ENCODE measurements at places on chromosomes 6 and 20.

- DNase-seq = no peak
Observed at GRCh38 chr20:49656304-49656703, 57.4 kb downstream of the B4GALT5 start.

DNA sequence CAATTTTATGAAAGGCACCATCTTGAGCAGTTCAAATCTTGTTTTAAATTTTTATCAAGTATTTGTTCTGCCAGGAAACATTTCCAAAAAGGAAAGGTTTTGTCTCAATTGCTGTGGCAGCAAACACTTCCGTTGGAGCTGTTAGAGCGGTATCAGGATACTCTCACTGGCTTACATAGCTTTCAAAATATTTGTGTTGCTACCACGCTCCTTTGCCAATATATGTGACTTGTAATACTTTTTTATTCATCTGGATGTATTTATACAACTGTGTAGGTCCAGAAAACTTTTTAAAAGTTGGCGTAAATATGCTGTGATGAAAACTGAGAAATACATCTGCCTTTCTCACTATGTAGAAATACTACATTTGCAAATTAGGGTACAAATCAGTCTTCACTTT is 37.8 kb upstream of the NHSL1 start:
- no peak for DNase-seq

GRCh38 chr20:35235881-35236280 is 9.4 kb downstream of the MMP24 start:
- DNase-seq = no peak

DNA sequence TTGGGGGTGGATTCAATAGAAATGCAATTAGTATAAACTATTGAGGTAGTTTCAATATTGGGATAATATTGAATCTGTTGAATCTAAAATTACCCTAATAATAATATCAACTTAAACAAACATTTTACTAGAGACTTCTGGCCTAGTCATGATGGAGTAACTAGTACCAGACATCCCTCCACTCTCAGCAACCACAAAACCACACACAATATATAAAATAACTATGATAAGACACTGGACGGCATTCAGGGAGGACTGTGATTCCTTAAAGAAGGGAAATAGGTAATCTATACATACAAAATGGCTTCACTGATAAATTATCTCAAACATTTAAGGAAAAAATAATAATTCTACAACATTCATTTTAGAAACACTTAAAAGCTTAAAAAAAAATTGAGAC is 38.9 kb upstream of the TMEM14A start:
- no peak for DNase-seq

DNA sequence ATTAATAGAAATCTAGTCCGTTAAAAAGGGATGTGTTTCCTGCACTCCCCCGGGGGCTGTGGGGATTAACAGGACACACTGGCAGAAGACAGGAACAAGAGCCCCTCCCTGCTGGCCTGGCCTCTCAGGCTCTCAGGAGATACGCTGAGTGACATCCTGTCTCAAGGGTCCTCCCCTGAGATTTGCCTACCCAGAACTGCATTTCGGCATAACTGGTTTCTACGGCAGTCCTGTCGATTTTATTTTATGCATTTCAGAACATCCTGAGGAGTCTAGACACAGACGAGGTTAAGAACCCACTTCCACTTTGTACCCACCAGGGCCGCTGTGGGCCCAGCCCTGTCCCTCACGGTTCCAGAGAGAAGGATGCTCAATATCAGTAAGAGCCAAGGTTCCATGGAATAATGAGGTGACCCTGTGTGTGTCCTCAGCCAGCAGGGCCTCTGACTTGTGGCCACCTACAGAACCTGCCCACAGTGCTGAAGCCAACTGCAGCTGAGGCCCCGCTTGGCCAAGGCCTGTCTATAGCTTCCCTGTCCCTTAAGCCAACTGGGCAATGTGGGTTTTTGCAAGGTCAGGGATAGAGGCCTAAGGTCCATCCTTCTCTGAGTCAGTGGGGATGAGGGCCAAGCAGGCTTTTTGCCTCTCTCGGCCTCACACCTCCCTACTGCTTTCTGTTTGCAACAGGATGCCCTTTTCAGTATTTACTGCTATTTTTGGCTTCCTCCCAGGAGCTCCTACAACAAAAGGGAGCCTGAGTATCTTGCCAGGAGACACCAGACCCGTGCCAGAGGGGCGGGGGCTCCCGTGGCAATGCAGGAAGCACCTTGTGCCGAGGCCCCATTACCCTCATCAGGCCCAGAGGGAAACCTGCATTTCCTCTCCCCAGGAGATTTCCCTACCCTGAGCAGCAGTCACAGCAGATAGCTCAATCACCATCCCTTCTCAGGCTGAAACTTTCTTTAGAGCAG is 14.7 kb downstream of the UQCC2 start:
- DNase-seq = no peak

DNA sequence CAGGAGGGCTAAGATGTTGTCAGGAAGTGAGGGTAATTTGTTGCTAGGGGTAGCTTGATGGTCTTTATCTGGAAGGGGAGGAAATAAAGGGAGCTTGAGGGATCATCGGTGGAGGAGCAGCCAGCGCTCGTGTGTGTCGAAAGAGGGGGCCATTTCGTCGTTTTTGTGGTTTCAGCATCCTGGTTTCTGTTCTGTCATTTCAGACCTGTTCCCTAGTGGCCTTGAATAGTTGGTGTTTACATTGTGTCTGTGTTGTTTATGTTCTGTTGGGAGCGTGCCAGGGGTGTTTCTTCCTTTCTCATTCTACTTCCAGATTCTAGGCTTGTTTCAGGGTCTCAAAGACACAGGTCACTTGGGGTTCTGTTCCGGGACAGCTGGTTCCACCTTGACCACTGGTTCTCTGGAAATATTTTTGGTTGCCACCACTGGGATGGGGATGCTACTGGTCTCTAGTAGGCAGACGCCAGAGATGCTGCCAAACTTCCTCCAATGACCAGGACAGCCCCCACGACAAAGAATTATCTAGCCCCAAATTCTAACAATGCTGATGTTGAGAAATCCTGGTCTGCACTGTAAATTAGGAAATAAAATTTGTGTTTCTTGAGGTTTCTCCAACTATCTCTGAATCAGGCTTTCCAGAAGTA is 113.9 kb upstream of the NAA20 start:
- no peak for DNase-seq

GRCh38 chr6:158665332-158665731 is 15.5 kb downstream of the SYTL3 start:
- no peak for DNase-seq

- DNase-seq = no peak
Observed at GRCh38 chr6:115001731-115002350, 659.0 kb upstream of the HS3ST5 start.

- no peak for DNase-seq
Observed at GRCh38 chr6:2633736-2634135, 117.0 kb downstream of the MYLK4 start.

DNA sequence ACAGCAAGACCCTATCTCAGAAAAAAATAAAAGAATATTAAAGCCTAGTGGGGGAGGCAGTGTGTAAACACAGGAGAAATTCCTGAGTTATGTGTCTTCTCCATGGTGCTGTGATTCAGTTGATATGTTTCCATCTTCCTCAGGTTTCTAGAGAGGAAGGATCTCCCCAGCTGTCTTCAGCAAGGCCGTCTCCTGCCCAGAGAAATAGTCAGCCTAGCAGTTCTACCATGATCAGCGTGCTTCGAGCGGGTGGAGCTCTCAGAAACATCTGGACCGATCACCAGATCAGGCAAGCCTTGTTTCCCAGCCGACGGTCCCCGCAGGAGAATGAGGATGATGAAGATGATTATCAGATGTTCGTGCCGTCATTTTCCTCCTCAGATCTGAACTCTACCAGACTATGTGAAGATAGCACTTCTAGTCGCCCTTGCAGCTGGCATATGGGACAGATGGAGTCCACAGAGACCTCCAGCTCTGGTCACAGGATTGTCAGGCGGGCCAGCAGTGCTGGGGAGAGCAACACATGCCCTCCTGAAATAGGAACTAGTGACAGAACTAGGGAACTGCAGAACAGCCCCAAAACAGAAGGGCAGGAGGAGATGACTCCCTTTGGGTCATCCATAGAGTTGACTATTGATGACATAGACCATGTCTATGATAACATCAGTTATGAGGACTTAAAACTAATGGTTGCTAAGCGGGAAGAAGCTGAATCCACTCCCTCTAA is 34.9 kb upstream of the MTHFD1L start:
- no peak for DNase-seq

- no peak for DNase-seq
Observed at GRCh38 chr6:56838965-56839364, 115.9 kb upstream of the BEND6 start.

DNA sequence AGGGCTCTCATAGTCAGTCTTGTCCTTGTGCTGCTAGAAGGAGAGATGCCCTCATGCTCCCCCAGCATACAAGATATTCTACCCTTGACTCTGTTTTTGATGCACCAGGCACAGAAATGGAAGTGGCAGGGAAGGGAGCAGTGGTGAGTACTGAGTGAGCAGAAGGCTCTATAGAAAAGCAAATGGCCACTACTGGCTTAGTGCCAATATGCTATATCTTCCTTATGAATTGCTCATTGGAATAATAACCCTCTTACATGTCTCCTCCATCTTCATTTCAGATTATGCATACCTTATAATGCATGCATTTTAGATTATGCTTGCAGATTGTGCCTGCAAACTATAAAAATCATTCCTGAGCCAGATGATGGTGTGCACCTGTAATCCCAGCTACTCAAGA is 82.8 kb downstream of the MAP3K5 start:
- no peak for DNase-seq

DNA sequence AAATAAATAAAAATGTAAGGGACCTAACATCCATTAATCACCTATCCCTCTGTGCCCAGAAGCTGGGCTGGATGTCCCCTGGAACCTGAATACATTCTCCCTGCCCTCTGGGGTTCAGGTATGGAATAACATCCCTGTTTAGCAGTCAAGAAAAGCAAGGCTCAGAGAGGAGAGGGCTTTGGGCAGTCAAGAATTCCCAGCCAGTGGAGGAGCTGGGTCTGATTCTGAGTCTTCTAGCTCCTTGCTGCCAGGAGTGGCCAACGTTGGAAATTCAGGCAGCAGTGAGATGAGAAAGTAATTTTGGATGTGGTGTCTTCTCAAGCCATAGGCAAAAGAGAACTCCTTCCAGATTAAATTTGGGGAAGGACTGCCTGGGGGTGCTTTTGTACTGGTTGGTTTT is 42.6 kb upstream of the ZNFX1 start:
- DNase-seq = no peak

GRCh38 chr6:40395066-40395697 is 192.0 kb downstream of the LRFN2 start:
- DNase-seq = no peak

GRCh38 chr6:144176043-144176442 is 25.7 kb downstream of the STX11 start:
- no peak for DNase-seq

DNA sequence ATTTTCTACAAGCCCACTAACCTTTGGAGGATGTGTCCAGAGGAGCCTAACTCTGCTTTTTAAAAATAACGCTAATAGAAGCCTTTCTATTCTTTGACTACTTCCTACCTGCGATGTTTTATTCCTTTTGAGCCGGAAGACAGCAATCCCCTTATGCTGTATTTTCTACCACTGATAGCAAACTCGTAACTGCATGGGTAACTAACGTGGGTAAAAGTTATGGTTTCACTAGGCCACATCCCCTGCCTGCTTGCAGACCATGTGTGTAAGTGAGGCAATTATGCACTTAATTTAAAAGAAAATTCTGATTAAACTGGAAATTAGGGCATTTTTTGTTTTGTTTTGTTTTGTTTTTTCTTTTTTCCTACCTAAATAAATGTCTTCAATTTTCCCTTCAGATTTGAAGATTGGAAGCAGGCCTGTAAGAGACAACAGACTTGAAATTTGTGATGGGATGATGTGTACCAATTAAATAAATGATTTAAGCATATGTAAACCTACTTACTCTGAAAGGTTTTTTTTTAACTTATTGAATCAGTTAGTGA is 931 bp downstream of the UFL1 start:
- no peak for DNase-seq
